SJSA1 (cell line): ENCODE measurements at places on chromosomes 5 and 9.

DNA sequence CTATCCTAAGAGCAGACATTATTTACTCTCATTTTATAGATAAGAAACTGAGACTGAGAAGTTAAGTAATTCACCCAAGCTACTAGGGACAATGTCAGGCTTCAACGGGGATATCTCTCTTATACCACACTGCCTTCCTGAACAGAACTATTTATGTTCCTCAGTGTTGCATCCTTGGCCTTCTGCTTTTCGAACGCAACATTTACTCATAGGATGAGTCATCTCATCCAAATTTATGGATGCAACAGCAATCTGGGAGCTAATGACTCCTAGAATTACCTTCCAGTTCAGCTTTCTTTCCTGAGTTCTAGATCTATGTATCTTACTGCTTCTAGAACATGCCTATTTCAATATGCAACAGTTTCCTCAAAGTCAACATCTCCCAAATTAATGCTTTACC lies 103.6 kb upstream of the PAM start:
- no peaks in the 10 kb centered on the region; the same call in 1 of the 2 replicates for H3K27me3 ChIP-seq
- H3K4me1 ChIP-seq: no peaks in the 10 kb centered on the region
- H3K4me3 ChIP-seq: no peak overlapping the region
- no peak overlapping the region for H3K27ac ChIP-seq
- H3K36me3 ChIP-seq: no peaks in the 10 kb centered on the region

- no peaks in the 10 kb centered on the region for H3K4me1 ChIP-seq
- H3K4me3 ChIP-seq: no peak overlapping the region
- no peaks in the 10 kb centered on the region for H3K27me3 ChIP-seq
- no peaks in the 10 kb centered on the region for H3K36me3 ChIP-seq
These were observed 39.9 kb upstream of the SMIM15 start for GRCh38 chr5:61202213-61202612.

GRCh38 chr9:11318946-11319345 lies 706.1 kb upstream of the PTPRD start:
- H3K4me1 ChIP-seq: no peaks in the 10 kb centered on the region
- DNase-seq: no peak
- H3K4me3 ChIP-seq: no peak overlapping the region
- H3K27me3 ChIP-seq: no peaks in the 10 kb centered on the region
- no peaks in the 10 kb centered on the region for H3K36me3 ChIP-seq

DNA sequence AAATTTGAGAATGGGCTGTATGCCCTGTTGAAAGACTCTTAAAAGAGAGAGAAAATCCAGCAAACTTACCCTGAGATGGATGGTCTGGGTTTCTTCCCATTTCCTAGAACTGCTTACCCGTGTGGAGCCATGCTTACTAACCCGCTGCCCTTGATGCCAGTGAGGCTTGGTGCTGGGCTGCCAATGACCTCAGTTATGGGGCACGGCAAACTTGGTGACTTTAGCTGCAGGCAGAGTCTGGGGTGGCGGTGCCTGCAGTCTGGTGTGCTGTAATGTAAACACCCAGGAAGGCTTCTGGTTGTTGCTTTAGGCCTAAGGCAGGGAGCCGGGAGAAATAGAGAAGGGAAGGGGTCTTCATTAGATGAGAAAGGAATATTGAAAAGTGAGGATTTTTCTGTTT lies 7.3 kb upstream of the TENT4A start:
- no peaks in the 10 kb centered on the region for H3K36me3 ChIP-seq
- H3K4me1 ChIP-seq: peaks cover 43% of the 10 kb centered on the region
- H3K4me3 ChIP-seq: no peak overlapping the region
- H3K27ac ChIP-seq: no peak overlapping the region
- no peak for DNase-seq

DNA sequence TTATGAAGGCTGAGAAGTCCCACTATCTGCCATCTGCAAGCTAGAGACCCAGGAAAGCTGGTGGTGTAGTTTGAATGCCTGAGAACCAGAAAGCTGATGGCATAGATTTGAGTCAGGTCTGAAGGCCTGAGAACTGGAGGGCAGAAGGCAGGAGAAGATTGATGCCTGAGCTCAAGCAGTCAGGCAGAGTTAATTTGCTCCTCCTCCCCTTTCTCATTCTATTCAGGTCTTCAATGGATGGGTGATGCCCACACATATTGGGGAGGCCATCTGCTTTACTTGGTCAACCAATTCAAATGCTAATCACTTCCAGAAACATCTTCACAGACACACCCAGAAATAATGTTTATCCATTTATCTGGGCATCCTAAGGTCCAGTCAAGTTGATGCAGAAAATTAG lies 87.6 kb upstream of the CPLX2 start:
- DNase-seq: no peak
- H3K36me3 ChIP-seq: no peaks in the 10 kb centered on the region
- no peak overlapping the region for H3K4me3 ChIP-seq
- H3K4me1 ChIP-seq: no peaks in the 10 kb centered on the region

GRCh38 chr5:158910782-158911692 lies 188.7 kb downstream of the EBF1 start:
- no peak for DNase-seq
- H3K36me3 ChIP-seq: no peaks in the 10 kb centered on the region
- no peak overlapping the region for H3K27ac ChIP-seq
- no peak overlapping the region for H3K4me3 ChIP-seq
- no peaks in the 10 kb centered on the region for H3K27me3 ChIP-seq
